ENCODE measurements at places on chromosomes 3 and 15. TPM values are rescaled to one million over a fixed set of nuclear protein-coding genes. Genes with fewer than 3 reads are reported as not detected.

GRCh38 chr3:70933105-70933810 is 620.8 kb upstream of the MDFIC2 start:
- no peak for DNase-seq

Gene KIF9
- 2.6 TPM for total RNA-seq

Gene SNX4
- total RNA-seq = 17.6 TPM

DNA sequence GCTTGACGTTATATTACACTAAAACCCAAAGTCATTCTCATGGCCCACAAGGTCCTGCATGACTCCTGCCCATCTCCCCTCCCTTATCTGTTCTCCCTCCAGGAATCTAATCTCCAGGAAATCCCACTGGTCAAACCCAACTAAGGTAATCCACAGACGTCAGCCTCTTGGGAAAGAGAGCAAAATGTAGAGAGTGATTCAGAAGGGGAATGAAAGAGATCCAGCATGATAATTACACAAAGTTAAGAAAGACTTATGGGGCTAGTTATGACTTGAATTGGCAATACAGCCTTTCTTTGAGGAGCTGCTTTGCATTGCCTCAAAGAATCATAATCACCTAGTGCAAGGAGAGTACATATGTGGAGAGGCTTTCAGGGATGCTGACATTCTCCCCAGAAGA is 137.8 kb upstream of the MYRIP start:
- DNase-seq = no peak

DNA sequence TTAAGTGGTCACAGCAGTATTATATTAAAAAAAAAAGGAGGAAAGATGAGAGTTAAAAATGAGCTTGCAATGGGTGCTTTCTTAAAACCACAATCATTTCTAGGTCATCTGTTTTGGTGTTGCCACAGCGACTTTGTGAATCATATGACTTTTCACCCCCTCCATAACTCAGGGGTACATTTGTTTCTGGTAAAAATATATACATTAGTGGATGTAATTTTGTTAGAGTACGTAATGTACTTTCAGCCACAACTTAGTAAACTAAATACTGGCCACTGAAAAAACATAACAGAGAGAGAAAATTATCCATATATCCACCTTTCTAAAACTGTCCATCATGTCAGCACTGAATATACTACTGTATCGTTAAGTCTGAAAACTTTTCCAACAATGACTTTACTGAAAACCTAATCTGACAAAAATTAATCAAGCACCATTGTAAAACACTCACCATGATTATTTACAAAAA is 3.4 kb downstream of the ANKRD28 start:
- peak; percentile 6 for DNase-seq

DNA sequence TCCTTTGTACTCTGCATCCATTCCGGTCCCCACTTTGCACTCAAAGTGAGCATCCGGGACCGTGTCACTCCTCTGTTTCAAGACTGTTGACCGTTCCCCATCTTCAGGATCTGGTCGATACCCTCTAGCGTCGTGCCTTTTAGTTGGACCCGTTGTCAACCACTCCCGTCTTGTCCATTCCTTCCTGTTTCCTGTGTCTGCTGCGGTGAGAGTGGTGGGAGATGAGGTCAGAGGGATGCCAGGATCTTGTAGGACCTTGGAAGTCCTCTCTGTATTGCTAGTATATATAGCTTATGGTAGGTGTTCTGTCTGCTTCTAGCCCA is 624 bp downstream of the BRK1 start:
- no peak for DNase-seq

GRCh38 chr3:177465257-177465642 is 268.0 kb upstream of the TBL1XR1 start:
- DNase-seq = no peak

Gene AMOTL2
- total RNA-seq = 0.76 TPM

Gene TMEM115
- total RNA-seq = 35.2 TPM

GRCh38 chr3:171797265-171797679 is 13.0 kb downstream of the PLD1 start:
- DNase-seq = no peak

GRCh38 chr15:88018869-88019641 is 237.5 kb downstream of the NTRK3 start:
- DNase-seq = no peak

- DNase-seq = no peak
Measured at GRCh38 chr3:60277361-60277800, 973.9 kb downstream of the FHIT start.

Gene SLC27A2
- total RNA-seq = 1.1 TPM

DNA sequence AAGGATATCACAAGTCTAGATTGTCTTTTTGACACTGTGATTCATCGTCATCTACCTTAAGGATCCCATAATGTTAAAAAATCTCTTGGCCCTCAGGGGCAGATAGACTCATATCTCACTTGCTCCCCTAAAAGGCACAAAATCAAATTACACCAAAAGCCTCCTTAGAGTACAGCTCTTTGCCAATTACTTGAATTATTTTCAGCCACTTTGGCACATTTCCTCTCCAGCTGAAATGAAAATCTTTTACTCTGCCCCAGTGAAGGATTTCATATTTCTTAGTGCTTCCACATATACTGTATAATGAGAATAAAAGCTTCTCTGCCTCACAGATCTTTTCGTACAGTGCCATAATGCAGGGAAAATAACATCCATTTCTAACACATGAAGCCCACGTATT is 190.7 kb upstream of the GBE1 start:
- no peak for DNase-seq

- DNase-seq = no peak
Measured at GRCh38 chr3:21055015-21055414, 696.0 kb downstream of the ZNF385D start.

GRCh38 chr3:45957586-45957985 is 14.3 kb downstream of the CXCR6 start:
- no peak for DNase-seq

GRCh38 chr15:88635318-88635717 is 3.5 kb upstream of the ISG20 start:
- DNase-seq = peak; percentile 57

Gene PP2D1
- total RNA-seq = not detected

GRCh38 chr3:120100711-120101110 is 6.5 kb upstream of the GSK3B start:
- no peak for DNase-seq

DNA sequence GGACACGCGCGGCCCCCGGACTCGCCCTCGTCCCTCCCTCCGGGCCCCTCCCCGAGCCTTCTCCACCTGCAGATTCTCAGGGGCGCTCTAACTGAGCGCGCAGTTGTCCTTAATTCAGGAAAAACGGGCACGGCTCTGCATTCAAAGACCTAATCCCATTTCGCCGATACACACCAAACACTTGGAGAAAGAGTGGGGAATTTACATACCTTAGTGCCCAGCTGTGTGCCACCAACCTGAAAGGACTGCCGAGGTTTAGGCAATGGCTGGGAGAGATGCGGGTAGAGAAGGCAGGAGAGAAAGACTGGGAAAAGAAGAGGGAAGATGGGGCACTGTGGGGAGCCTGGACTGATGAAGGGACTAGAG is 21.8 kb downstream of the IGDCC3 start:
- DNase-seq = no peak

Gene IL17RB
- total RNA-seq = 0.56 TPM

Gene GREM1
- 0.64 TPM for total RNA-seq

Gene NMNAT3
- total RNA-seq = 4.8 TPM

Gene CSPG5
- total RNA-seq = 0.12 TPM

Gene STRIT1
- not detected for total RNA-seq

DNA sequence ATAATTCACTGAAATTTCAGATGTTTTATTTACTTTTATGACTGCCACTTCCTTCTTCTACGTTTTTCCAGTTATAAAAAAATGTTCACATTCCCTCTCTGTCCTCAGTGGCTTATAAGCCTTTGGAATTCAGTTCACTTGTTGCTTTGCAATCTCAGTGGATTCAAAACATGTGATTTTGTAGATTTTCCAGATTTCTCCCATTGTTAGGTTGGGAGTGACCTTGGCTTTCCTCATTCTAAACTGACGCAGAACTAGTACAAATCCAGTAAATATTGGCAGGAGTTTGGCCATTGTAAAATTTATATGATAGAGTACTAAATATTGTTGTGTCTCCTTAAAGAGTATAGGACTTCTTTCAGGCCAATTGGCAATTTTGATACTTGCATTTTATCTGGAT is 812.3 kb upstream of the ROBO1 start:
- DNase-seq = no peak

- no peak for DNase-seq
Measured at GRCh38 chr3:187966636-187967406, 187.1 kb upstream of the LPP start.

DNA sequence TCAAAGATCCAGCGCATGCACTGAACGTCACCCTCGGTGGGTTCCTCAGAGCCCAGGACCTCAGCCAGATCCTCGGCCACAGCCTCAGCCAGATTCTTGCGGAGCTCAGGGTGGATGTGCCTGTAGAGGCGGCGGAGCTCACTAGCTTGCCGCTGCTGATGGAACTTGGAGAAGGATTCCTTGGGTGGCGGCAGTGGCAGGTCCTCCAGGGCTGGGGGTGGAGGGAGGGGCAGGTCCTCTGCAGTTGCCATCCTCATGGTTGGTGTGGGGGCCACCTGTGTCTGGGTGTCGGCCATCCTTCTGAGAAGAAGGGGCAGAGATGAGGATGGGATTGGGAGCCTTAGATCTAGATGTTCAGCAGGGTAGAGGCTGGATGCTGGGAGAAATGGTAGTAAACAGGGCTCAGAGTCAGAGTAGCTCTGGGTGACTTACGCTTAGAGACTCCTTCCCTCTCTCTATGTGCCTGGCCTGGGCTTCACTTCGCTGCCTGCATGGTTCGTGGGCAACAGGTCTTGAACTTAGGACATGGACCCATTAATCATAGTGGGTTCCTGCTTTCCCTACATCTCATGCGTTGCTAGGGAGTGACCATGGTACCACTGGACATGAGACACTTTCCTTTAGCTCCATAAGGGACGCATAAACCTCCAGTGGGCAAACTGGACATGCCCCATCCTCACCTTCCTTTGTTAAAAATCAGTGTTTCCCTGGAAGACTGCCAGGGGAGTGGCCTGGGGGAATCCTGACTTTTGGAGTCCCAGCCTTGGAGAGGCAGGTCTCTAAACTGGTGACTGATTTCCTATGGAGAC is 3.0 kb downstream of the XIRP1 start:
- DNase-seq = no peak

GRCh38 chr3:153032891-153033290 is 129.1 kb upstream of the RAP2B start:
- DNase-seq = no peak

Gene PCLAF
- total RNA-seq = 1.1 TPM

GRCh38 chr3:42117175-42118008 is 26.2 kb downstream of the TRAK1 start:
- no peak for DNase-seq

Gene CLDN16
- total RNA-seq = not detected

DNA sequence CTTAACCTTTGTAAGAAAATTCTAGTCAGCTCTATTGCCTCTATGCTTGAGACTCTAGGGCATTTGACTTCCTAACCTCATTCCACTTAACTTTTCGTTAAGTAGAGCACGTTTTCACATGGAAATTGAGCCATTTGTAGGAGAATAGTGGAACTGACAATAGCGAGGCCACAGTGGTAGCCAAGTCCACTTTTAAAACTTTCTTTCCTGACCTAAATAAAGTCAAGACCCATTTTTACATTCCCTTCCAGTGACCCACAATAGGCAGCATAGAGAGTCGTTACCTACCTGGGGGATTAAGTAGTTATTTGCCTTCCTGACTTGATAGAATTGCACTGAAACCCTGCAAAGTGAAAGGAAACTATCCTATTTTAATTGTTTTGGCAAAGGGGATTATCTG is 386.0 kb upstream of the NECTIN3 start:
- no peak for DNase-seq

Gene DUOXA2
- total RNA-seq = not detected

GRCh38 chr15:101087172-101087769 is 164.6 kb downstream of the CHSY1 start:
- DNase-seq = no peak

Gene CYP19A1
- total RNA-seq = not detected

DNA sequence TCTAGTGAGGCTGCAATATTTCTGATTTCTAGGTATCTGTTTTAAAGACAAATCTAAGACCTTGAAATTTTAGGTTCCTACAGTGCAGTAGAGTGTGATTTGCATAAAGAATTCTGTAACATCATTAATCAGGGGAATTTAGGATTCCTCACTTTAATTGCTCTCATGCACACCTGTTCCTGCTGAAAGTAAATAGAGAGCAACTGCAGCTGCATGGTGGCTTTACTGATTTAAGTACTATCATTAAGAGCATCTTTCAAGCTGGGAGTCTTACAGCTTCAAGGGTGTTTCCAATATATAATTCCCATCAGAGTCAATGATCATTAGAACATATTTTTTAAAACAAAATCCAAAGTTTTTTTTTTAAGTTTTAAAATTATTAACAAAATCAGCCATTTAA is 36.0 kb upstream of the C3orf70 start:
- no peak for DNase-seq

GRCh38 chr3:124839896-124840295 is 47.3 kb downstream of the ITGB5 start:
- DNase-seq = no peak

DNA sequence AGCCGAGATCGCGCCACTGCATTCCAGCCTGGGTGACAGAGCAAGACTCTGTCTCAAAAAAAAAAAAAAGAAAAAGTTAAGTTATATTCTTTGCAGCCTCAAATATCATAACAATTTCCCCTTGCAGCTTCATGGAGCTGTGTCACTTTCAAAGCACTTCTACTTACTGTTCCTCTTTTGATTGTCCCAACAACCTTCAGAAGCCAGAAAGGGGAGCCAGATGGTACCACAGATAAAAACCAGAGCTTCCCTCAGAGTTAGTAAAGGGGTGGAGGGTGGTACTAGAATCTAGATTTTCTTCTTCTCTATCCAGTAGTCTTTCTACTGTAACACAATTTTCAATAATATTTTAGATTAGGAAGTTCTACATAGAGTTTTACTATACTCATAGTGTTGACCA is 188.8 kb downstream of the TAFA4 start:
- DNase-seq = no peak

DNA sequence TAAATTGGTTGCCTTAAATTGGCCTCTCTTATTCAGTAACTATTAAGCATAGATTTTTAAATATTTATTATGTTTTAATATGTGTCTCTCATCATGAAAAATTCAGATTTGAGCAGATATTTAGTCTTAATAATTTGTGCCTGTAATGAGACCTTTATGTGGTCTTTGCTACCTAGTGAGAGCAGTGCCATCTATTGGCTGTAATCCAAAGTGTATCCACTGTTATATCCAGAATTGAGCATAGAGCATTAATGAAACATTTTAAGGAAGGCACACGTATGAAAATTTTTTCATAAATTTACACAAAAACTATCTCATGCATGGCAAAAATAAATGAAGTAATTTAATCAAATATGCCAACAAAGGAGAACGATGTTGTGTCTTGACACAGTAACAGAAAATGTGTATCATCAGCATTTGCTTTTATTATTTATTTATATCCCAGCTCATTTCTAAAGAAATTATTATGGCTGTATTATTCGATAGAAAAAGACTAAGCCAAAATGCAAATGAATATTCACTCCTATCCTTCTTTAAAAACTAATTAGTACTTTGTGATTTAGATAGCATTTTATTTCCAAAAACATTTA is 203.5 kb downstream of the RSRC1 start:
- no peak for DNase-seq

DNA sequence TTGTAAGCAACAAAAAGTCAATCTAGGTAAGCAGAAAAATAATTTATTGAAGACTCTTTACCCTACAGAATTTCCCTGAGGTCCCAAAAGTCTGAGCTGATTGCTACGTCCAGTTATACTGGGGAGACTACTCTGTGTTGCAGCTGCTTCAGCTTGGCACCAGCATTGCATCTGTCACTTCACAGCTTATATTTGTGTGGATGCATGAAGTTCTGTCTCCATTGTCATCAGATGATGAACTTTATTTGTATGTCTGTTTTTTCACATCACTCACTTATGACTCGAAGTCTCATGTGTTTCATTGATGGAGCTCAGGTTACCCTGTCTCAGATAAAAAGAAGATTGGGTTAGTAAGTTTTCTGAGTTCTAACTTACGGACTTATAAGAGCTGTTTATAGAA is 75.3 kb upstream of the LRRFIP2 start:
- no peak for DNase-seq

Measured in T-cell (primary cell).